ENCODE measurements at places on chromosomes 16 and 17. TPM values are rescaled to one million over a fixed set of nuclear protein-coding genes. Genes with fewer than 3 reads are reported as not detected.

GRCh38 chr16:83995754-83996153 lies 27.7 kb downstream of the NECAB2 start:
- no peak overlapping the region for H3K4me3 ChIP-seq
- H3K27me3 ChIP-seq = no peaks in the 10 kb centered on the region
- DNase-seq = no peak
- H3K36me3 ChIP-seq = no peaks in the 10 kb centered on the region
- H3K4me1 ChIP-seq = no peaks in the 10 kb centered on the region

- no peaks in the 10 kb centered on the region for H3K36me3 ChIP-seq
- H3K4me1 ChIP-seq = peaks cover 5% of the 10 kb centered on the region
- H3K27ac ChIP-seq = no peak within 1 kb of the TSS
- H3K4me3 ChIP-seq = no peak within 1 kb of the TSS
- peaks cover 14% of the 10 kb centered on the region for H3K27me3 ChIP-seq
These were observed at the start of gene ARHGDIG for GRCh38 chr16:280552-280951. Gene ARHGDIG, plus strand, starts transcription at chr16:280591. Its CDS starts 90 bp downstream, at chr16:280681.

MYCBPAP gene
- 8.9 TPM for total RNA-seq

GRCh38 chr17:78817123-78817522 lies 23.5 kb downstream of the USP36 start:
- no peak for DNase-seq
- H3K36me3 ChIP-seq = peaks cover 99% of the 10 kb centered on the region
- H3K4me1 ChIP-seq = no peaks in the 10 kb centered on the region
- no peaks in the 10 kb centered on the region for H3K27me3 ChIP-seq

DNA sequence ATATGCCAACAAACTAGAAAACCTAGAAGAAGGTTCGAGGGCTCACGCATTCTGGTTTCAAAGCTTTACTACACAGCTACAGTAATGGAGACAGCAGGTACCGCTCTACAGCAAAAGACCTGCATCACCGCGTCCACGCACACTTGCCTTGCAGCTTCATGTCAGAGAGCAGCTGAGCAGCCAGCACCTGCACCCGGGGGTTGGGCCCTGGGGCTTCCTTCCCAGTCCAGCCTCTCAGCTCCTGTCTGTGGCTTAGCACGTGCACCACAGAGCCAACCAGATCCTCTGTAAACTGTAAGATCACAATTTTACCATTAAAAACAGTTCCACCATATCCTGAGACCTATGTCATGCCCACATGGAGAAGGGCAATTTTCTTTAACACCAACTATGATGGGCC lies 15.3 kb downstream of the MEAK7 start:
- no peak overlapping the region for H3K4me3 ChIP-seq
- DNase-seq = no peak
- no peaks in the 10 kb centered on the region for H3K27me3 ChIP-seq
- no peak overlapping the region for H3K27ac ChIP-seq
- no peaks in the 10 kb centered on the region for H3K4me1 ChIP-seq

DNA sequence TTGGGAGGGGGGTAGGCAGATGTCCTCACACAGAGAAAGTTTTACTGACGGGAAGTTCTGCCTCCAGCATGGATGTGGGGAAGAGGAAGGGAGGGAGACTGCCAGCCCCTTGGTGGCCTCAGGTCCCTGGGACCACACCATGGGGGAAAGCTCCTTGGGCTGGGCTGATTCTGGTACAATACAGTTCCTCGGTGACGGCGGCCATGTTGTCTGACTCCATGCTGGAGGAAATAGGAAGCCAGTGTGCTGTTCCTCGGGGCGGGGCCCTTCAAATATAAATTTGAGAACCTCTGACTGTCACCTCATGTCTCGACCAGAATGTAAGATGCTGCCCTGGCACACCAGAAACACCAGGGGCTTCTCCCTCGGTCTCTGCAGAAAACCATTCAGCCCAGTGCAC lies 66.8 kb downstream of the CNGB1 start:
- DNase-seq = no peak
- H3K4me3 ChIP-seq = no peak overlapping the region
- no peaks in the 10 kb centered on the region for H3K36me3 ChIP-seq
- H3K27ac ChIP-seq = no peak overlapping the region

DNA sequence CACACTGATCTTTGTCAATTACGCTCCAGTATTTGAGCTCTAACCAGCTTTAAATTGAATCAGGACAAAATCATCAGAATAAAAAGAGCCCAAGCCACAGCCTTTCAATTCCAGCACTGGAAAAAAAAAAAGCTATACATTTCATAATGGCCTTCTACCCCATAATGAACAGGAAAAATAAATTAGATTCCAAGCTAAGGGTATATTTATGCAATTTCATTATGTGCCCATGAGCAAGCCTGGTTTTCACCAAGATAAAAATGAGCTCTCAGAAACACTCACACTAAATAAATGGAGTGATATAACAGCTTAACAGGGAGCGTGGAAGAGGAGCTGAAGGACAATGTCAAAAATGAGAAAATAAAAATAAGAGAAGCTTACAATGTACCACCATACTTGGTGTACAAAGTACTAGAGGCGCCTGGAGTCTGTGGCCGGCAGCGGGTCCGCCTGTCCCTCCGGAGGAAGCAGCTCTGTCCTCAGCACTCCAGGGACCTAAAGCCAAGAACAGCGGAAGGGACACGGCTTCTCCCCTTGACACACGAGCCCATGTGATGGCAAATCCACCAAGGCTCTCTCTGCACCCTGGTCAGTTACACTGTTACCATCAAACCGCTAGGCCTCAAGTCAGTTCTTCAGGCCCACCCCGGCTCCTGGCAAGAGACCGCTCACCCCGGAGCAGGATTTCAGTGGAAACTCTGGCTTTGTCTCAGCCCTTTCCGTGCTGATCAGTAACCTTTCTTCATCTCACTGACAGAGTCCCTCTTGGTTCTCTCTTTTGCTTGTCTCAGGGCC lies 69.6 kb downstream of the RBFOX3 start:
- H3K4me1 ChIP-seq = no peaks in the 10 kb centered on the region
- no peaks in the 10 kb centered on the region for H3K27me3 ChIP-seq
- H3K4me3 ChIP-seq = no peak overlapping the region
- no peak for DNase-seq

SOST gene
- total RNA-seq = not detected

ABAT gene
- total RNA-seq = 22.5 TPM

DNA sequence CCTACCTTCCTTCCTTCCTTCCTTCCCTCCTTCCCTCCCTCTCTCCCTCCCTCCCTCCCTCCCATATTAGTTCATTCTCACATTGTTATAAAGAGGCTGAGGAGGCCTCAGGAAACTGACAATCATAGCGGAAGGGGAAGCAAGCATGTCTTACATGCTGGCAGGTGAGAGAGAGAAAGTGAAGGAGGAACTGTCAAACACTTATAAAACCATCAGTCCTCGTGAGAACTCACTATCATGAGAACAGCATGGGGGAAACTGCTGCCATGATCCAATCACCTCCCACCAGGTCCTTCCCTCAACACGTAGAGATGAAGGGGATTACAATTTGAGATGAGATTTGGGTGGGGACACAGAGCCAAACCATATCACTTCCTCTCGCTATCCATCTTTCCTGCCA lies 281.6 kb upstream of the FOXF1 start:
- no peak overlapping the region for H3K27ac ChIP-seq
- H3K36me3 ChIP-seq = no peaks in the 10 kb centered on the region
- H3K4me3 ChIP-seq = no peak overlapping the region

- DNase-seq = no peak
- H3K4me3 ChIP-seq = no peak overlapping the region
- no peak overlapping the region for H3K27ac ChIP-seq
- no peaks in the 10 kb centered on the region for H3K27me3 ChIP-seq
- no peaks in the 10 kb centered on the region for H3K36me3 ChIP-seq
These were observed 1.8 kb upstream of the PRSS53 start for GRCh38 chr16:31090540-31090939.

DNA sequence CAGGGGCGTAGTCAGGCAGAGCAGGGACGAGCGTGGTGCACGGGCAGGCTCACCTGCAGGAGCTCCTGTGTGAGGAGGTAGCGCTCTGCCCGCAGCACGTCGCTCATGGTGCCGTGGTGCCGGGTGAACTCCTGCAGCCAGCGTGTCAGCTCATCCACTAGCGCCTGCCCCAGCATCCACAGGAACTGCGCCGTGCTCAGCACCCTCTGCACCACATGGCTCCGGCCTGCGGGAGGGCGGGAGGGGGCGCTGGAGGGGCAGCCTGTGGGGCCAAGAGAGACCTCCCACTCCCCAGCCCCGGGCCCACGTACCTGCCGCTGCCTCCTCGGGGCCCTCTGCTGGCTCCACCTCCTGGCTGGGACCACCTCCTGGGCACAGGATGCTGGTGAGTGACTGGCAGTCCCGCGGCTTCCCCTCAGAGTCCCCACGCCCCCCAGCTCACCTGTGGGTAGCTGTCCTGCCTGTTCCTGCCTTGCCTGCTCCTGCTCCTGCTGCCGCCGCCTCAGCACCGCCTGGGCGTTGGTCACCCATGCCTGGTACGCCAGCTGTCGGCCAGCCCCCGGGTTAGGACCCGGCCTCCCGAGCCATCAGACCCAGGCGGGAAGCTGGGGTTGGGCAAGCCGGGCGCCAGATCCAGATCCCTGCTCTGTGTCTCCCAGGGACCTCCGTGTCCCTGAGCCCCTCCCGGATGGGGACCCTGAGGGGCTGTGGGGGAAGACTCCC lies 16.6 kb downstream of the CTU2 start:
- H3K4me1 ChIP-seq = no peaks in the 10 kb centered on the region
- no peak for DNase-seq
- no peaks in the 10 kb centered on the region for H3K27me3 ChIP-seq
- no peak overlapping the region for H3K27ac ChIP-seq
- peaks cover 87% of the 10 kb centered on the region for H3K36me3 ChIP-seq
- H3K4me3 ChIP-seq = no peak overlapping the region

CXCL16 gene
- total RNA-seq = 40.0 TPM

- peak; percentile 3 for DNase-seq
- no peaks in the 10 kb centered on the region for H3K4me1 ChIP-seq
- no peak overlapping the region for H3K4me3 ChIP-seq
These were observed 12.2 kb upstream of the ADGRG1 start for GRCh38 chr16:57616241-57616640.

All from adrenal gland (tissue), 19 donors.